Cortex of kidney (tissue), 1 donor: ENCODE measurements at places on chromosomes 6 and 20.

DNA sequence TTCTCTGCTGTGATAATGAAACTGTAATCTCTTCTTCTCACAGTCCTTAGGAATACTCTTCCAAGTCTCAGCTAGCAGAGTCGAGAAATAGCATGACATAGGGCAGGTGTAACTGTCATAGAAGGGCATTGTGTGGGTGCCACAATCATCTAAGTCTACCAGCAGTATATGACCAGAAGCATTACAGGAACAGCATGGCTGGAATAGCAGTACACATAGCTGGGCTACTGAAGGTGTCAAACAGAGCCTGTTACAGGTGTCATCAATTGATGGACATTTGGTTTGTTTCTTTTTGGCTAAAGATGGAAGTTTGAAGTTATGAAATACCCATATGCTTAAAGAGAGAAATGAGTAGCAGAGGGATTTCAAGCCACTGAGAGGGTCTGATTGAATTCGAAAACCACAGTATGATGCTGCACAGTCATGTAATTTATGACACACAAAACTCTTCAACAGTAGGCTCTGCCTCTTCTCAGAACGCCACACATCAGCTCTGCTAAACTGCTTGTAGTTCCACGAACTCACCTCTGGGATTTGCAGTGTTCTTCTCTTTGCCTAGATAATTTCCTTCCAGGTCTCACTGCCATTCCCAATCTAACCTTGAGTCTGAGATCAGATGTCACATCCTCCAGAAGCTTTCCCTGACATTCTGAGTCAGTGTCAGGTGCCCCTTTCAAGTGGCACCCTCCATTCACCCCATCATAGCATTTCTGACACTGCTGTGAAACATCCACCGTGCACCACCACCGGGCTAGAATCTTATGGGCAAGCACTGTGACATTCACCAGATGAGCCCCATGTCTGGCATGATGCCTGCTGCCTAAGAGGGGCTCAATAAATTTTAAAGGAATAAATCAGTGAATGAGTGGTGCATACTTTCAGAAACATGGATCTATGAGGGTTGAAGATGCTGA is 151.0 kb downstream of the ADAT2 start:
- no peak for DNase-seq

- DNase-seq: no peak
Observed at GRCh38 chr6:20688710-20689500, 154.6 kb downstream of the CDKAL1 start.

DNA sequence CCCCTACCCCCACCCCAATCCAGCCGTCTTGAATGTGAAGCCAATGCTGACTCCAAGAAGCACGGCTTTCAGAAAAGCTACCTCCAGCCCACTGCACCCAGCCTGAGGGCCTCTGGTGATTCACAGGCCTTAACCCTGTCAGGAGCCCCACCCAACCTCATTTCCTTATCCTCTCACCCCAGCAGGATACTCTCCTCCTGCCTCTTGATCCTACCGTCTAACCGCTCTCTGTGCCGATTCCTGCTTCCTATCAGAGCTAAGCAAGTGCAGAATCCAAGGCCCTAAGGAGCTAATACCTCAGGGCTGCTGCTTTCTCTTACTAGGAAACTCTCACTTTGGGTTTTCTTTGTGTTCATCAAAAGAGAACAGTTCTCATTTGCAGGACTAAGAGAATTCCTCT is 47.2 kb downstream of the TRERF1 start:
- no peak for DNase-seq

DNA sequence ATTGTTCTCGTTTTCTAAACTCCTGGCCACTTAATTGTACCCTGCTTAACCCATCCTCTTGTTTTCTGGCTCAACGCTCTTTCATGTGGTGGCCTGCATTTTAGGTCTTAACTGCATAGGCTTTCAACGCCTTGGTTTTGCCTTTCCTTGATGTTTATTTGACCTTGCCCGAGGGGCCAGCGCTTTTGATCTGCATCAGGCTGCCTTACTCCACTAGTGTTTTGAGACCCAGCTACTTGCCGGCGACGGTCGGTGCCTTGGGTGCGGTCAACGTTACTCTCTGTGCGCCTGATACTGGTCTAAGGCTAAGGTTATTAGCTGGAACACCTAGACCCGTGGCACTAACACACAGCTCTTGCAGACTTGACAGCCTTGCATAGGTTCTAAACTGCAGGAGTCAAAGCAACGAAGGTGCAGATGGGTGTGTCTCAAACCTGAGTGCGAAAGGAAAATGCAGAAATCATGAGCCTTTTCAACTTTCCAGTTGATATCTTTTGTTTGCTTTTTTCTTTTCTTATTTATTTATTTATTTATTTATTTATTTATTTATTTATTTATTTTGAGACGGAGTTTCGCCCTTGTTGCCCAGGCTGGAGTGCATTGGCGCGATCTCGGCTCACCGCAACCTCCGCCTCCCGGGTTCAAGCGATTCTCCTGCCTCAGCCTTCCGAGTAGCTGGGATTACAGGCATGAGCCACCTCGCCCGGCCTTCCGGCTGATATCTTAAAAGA is 138.8 kb downstream of the HFE start:
- DNase-seq: no peak

GRCh38 chr6:96876886-96877545 is 20.7 kb downstream of the NDUFAF4 start:
- DNase-seq: no peak

DNA sequence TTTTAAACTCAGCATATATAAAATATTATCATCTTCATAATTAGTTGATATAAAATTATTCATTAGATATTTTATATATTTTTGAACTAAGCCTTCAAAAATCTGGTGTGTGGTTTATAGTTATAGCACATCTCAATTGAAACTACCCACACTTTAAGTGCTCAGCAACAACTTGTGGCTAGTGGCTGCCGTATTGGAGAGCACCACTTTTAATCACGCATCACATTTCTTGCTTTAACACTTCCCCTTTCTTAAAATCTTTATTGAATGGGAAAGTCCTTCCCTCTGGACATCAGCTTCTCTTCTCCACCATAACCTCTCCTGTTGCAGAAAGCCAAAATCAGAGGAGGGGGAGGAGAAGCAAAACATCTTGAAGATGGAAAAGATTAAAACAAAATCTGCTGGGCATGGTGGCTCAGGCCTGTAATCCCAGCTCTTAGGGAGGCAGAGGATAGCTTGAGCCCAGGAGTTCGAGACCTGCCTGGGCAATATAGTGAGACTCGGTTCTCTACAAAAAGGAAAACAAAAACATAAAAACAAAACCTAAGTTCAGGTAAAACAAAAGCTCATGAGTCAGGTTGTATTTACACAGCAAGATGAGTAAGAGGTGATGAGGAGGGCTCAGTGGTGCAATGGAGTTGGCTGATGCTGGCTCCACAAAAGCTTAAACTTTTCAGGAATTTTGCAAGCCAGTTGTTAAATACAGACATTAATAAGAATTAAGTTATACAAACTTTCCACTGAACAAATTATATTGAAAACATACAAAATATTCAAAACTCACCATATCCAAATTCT is 237.0 kb upstream of the SUPT3H start:
- no peak for DNase-seq
